ENCODE measurements at places on chromosomes 3 and 15.

DNA sequence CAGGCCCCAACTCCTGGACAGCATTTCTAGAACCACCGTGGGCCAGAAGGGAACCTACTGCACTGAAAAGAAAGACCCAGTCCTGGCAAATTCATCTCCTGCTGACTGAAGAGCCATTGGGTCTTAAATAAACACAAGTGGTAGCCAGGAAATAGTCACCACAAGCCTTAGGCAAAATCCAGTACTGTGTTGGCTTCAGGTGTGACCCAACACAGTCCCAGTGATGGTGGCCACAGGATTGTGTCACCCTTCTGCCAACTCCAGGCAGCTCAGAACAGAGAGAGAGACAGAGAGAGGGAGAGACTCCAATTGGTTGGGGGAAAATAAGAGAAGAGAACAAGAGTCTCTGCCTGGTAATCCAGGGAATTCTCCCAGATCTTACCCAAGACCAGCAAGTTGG is 23.1 kb downstream of the NEDD4 start:
- no peak for DNase-seq

GRCh38 chr3:159875116-159875515 is 113.5 kb upstream of the IL12A start:
- DNase-seq: no peak

DNA sequence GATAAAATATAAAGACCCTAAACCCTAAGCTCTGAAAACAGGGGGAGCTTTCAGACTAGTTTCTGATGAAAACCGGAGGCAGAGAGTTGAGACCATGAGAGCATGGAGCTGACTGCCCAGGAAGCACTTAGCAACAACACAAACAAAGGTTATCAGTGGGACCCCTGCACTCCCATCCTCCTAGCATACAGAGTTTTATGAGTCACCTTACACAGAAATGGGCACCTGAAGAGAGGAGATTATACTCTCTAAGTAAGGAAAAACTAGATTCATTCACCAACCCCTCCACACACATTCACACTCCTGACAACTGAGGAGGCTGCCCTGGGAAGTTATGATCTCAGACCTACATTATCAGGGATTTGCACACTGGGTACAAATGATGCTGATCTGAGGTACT is 261.7 kb downstream of the ULK4 start:
- no peak for DNase-seq

DNA sequence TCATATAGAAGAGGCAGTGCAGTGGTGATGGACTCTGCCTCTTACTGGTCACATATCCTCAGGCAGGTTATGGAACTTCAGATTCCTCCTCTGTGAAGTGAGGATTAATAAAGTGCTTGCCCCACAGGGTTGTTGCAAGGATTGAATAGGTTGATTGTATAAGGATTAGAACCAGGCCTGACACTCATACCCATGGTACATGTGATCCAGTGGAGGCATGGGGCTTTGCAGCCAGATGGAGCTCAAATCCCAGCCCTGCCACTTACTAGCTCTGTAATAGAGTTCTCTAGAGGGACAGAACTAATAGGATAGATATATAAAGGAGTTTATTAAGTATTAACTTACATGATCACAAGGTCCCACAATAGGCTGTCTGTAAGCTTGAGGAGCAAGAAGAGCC is 184.6 kb upstream of the EIF1B start:
- no peak for DNase-seq

DNA sequence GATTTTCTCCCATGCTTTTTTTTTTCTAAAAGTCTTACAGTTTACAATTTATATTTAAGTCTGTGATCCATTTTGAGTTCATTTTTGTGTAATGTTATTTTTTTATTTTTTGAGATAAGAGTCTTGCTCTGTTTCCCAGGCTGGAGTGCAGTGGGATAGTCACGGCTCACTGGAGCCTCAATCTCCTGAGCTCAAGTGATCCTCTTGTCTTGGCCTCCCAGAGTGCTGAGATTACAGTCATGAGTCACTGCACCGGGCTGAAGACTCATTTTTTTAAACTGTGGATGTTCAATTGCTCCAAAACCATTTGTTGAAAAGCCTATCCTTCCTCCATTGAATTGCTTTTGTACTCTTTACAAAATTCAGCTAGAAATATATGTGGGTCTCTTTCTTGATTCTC is 19.5 kb downstream of the LNP1 start:
- no peak for DNase-seq

- no peak for DNase-seq
Measured at GRCh38 chr15:48992545-48992944, 28.8 kb upstream of the SHC4 start.

- peak; percentile 22 for DNase-seq
Measured at GRCh38 chr15:83061680-83062079, 5.4 kb downstream of the BTBD1 start.

- no peak for DNase-seq
Measured at GRCh38 chr3:14672588-14672987, 2.4 kb upstream of the C3orf20 start.

DNA sequence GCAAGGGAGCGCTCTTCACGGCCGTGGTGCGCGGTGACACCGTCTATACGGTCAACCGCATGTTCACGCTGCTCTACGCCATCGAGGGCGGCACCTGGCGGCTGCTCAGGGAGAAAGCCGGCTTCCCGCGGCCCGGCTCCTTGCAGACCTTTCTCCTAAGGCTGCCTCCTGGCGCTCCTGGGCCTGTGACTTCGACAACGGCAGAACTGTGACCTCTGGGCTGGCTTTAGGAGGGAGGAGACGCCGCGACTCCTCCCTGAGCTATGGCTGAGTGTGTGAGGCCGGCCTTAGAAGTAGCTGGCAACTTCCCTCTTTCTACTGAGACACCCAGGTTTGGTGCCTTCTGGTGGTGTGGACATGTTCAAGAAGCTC is 1.4 kb downstream of the KBTBD13 start:
- peak; percentile 79 for DNase-seq

- DNase-seq: peak; percentile 46
Measured at GRCh38 chr15:32119694-32120330, 89.5 kb downstream of the CHRNA7 start.

DNA sequence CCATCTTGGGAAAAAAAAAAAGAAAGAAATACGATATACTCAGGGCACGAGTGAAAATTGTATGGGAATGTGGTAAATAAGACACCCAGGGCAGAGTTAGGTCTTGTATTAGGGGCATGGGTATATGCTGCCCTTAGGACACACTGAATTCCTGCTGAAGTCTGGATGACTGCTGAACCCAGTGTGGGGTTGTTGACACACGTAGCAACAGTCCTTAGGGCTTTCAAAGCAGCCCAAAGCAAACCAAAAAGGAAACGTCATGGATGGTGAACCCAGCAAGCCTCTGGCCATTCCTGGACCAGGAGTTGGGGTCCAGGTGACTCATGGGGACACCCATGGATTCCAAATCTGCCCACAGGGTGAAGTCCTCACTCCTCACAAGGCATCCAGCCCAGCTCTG is 27.1 kb upstream of the SEMA3F start:
- DNase-seq: no peak

GRCh38 chr3:171954690-171955383 is 84.5 kb upstream of the FNDC3B start:
- DNase-seq: peak; percentile 76

GRCh38 chr3:12797892-12798558 is 1.5 kb downstream of the CAND2 start:
- DNase-seq: peak; percentile 27

DNA sequence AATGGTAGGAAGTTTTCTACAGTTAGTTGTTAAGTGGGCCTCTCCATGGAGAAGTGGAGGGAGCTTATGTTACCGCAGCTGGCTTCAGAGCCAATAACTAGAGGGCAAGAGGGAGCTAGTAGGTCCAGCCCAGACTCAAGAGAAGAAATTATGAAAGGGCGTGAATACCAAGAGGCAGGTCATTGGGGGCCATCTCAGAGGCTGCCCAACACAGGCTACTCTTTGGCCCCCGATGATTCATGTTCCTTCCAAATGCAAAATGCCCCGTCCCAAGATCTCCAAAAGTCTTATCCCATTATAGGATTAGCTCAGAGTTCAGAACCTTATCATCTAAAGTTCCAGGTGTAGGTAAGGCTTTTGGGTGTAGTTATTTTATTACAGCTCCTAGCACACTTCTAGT is 94.5 kb downstream of the FNDC3B start:
- DNase-seq: no peak

DNA sequence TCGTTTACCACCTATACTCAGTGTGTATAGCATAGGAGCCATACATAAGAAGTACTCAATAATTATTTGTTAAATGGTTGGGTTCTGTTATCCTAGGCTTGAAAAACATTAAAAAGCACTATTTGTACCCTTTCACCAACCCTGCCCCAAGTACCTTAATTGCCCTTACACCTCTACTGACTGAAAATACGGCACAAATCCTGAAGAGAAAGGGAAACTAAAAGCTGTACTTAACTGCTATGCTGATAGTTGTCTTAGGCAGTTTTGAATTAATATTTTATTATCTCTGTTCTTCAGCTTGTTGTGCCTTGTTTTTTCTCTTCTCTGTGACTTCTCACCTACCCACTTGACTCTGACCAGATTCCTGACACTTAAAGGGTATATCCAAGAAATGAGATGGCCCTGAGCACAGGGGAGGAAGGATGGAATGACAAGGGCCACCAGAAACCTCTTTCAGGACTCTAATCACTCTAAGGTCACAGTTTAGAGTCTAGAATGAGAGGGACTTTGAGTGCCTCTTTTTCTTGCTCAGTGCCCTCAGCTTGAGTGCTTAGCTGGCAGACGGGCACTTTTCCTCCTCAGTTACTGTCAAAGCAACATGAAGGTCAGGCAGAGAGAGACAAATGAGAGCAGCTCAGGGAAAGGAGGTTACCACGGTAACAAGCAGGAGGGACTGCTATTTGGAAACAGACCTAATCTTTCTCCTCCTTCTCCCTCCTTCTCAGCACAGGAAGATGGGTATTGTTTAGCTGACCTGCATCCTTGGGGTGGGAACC is 136.5 kb downstream of the ZNF609 start:
- peak; percentile 82 for DNase-seq

Measured in eye (tissue), 1 donor.